Fibroblast of villous mesenchyme (primary cell): ENCODE measurements at places on chromosomes 11 and 22. TPM values are rescaled to one million over a fixed set of nuclear protein-coding genes. Genes with fewer than 3 reads are reported as not detected.

Gene CABP4
- total RNA-seq = not detected in 2 replicates

Gene KRTAP5-6
- not detected in 2 replicates for total RNA-seq

Gene SCGB1C1
- total RNA-seq = not detected in 2 replicates

Gene LDHAL6A
- not detected in 2 replicates for total RNA-seq

Gene ZBTB16
- total RNA-seq = 0.32 and 0.86 TPM in 2 replicates

Gene TSPO
- 177 and 221 TPM in 2 replicates for total RNA-seq

Gene GAL3ST1
- not detected in 2 replicates for total RNA-seq

Gene NEFH
- total RNA-seq = under 0.01 and 0.32 TPM in 2 replicates

Gene ACTN3
- under 0.01 TPM in 1 of 2 replicates, not detected in the other for total RNA-seq

Gene C11orf52
- 0.32 and 0.86 TPM in 2 replicates for total RNA-seq

Gene OSM
- total RNA-seq = 0.43 TPM in 1 of 2 replicates, not detected in the other

Gene GSTT2B
- 1.3 and 1.9 TPM in 2 replicates for total RNA-seq

Gene ASPHD2
- total RNA-seq = 0.32 and 2.2 TPM in 2 replicates

Gene CAVIN3
- 142 and 374 TPM in 2 replicates for total RNA-seq

Gene DDIAS
- total RNA-seq = 1.9 and 5.6 TPM in 2 replicates

Gene OR8G1
- under 0.01 TPM in 1 of 2 replicates, not detected in the other for total RNA-seq

Gene MMP11
- 16.0 and 93.1 TPM in 2 replicates for total RNA-seq
